Activated CD8-positive, alpha-beta T cell treated with anti-CD3 and anti-CD28 coated beads for 36 hours (primary cell): ENCODE measurements at places on chromosomes 3 and 15. TPM values are rescaled to one million over a fixed set of nuclear protein-coding genes. Genes with fewer than 3 reads are reported as not detected.
A peak's percentile ranks its signal among the peaks of the same experiment; 100 is the strongest.

The ZNF770 gene
- total RNA-seq = 67.2 TPM

The EPHB1 gene
- total RNA-seq = not detected

The COL6A5 gene
- total RNA-seq = not detected

GRCh38 chr3:44887101-44887500 lies 12.7 kb downstream of the TGM4 start:
- H3K4me3 ChIP-seq = no peak overlapping the region
- DNase-seq = no peak
- no peak overlapping the region for H3K27ac ChIP-seq
- H3K36me3 ChIP-seq = no peaks in the 10 kb centered on the region
- no peaks in the 10 kb centered on the region for H3K4me1 ChIP-seq

DNA sequence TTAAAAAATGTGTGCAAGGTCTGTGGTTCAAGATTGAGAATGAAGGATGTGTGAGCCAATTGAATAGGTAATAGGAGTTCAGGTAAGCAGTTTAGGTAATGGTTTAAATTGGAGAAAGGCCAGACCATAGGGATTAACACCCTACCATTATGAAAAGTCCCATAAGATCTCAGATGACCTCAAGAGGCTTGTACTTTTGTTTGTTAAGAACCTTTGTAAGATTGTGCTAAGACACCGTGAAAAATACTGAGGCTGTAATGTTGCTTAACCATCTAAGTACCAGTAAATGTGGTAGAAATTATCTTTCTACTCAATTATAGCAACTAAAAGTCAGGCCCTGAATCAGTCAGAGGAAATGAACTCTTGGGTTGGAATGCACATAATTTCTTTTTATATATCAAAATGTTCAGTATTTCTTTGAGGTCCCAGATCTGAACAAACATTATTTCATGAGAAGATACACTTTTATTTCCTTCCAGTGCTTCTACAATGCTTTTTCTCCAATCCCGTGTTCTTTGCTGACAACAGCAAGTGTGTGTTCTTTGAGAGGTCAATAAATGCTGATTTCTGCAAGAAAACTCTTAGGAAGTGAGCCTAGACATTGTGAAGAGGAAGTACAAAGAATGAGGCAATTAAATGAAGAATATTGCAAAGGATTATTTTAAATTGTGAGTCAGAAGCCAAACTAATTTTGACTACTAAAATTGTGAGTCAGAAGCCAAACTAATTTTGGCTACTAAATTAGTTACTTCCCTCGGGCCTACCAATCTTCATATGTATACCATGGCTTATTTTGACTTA lies 66.4 kb downstream of the TCF12 start:
- H3K4me3 ChIP-seq = no peak overlapping the region
- H3K4me1 ChIP-seq = peaks cover 69% of the 10 kb centered on the region
- no peaks in the 10 kb centered on the region for H3K36me3 ChIP-seq
- DNase-seq = no peak
- H3K27me3 ChIP-seq = no peaks in the 10 kb centered on the region
- peak overlapping the region; percentile 57 for H3K27ac ChIP-seq

The PCBP4 gene
- 8.4 TPM for total RNA-seq

DNA sequence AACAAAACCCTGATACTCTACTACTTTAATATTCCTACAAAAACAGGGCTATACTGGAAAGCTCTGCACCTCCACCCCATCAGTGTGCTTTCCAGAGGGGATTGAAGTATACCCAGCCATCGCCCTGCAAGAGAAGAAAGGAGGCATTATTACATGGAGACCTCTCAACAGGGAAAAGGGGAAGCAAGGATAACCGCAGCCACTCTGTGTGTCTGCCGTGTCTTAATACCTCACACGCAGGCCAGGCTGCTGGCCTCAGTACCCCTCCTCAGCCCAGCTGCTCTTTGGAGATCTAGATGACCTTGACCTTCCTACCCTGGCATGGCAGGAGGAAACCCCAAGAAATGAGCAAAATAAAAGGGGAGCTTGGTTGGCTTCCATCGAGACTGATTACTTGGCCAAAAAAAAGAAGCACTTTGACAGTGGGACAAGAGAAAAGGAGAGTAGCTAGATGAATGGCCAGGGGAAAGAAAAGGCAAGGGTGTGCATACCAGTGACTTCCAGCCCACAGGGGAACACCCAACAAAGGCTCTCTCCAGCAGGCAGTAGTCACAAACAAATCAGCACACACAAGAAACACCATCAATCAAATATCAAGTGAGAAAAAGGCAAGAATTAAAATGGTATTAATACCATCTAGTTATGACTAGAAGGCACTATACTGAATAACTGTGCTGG lies 129.4 kb downstream of the STT3B start:
- H3K4me3 ChIP-seq = no peak overlapping the region
- H3K27me3 ChIP-seq = no peaks in the 10 kb centered on the region
- DNase-seq = no peak
- no peak overlapping the region for H3K27ac ChIP-seq
- peaks cover 2% of the 10 kb centered on the region for H3K36me3 ChIP-seq

The CCR4 gene
- total RNA-seq = 18.8 TPM

The SAMMSON gene
- total RNA-seq = not detected

The AADACL2 gene
- not detected for total RNA-seq

DNA sequence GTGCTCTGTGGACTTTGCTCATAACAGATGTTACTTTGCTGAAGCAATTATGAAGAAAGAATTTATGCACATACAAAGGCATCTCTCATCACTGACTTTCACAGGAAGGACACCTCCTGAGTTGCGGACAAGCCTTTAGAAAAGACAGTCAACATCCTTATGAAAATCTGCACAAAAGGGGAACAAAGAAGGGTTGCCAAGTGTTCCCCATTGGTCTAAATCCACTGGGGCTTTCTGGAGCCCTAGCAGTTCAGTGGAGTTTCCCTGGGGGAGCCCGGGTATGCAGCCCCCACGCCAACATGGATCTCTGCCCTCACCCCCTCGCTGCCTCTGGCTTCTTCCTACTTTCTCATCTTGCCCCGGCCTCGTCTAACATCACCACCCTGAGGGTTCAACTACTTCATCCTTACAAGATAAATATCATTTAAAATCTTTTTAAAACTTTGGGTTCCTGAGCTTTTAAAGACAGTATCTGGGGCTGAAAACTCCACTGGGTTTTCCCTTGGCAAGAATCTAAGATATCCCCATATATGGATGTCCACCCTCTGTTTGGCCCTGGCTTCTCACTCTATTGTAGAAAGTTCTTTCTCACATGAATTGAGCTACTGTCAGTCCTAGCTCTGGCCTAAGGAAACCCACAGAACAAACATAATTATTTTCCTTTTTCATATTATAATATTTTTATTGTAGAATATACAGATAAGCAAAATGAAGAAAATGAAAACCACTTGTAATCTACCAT lies 207.9 kb upstream of the RGMA start:
- no peaks in the 10 kb centered on the region for H3K4me1 ChIP-seq
- H3K27ac ChIP-seq = no peak overlapping the region
- no peak overlapping the region for H3K4me3 ChIP-seq
- no peak for DNase-seq

- no peaks in the 10 kb centered on the region for H3K36me3 ChIP-seq
- no peaks in the 10 kb centered on the region for H3K4me1 ChIP-seq
- H3K27me3 ChIP-seq = peaks cover 7% of the 10 kb centered on the region
- H3K4me3 ChIP-seq = no peak overlapping the region
- no peak for DNase-seq
- H3K27ac ChIP-seq = no peak overlapping the region
These were observed 76.3 kb upstream of the FRMD4B start for GRCh38 chr3:69462022-69462825.

GRCh38 chr3:153138276-153139210 lies 23.5 kb upstream of the RAP2B start:
- peaks cover 25% of the 10 kb centered on the region for H3K4me1 ChIP-seq
- no peaks in the 10 kb centered on the region for H3K36me3 ChIP-seq
- H3K27ac ChIP-seq = peak overlapping the region; percentile 56

GRCh38 chr15:81023483-81024264 lies 23.0 kb downstream of the TLNRD1 start:
- peak overlapping the region; percentile 96 for H3K27ac ChIP-seq
- peak; percentile 57 for DNase-seq
- peak overlapping the region; percentile 32 for H3K4me3 ChIP-seq
- no peaks in the 10 kb centered on the region for H3K27me3 ChIP-seq
